Activated T-helper 1 cell treated with anti-CD3 and anti-CD28 coated beads, Interleukin-12 subunit alpha, Interleukin-12 subunit beta, Interleukin-2, Interleukin-4 antibody, amounts not matched to agents 30 ng/mL and 10 ng/mL and 1 ng/mL, durations not matched to agents 14 hours and 24 hours and 36 hours (primary cell): ENCODE measurements at places on chromosomes 4 and X.

DNA sequence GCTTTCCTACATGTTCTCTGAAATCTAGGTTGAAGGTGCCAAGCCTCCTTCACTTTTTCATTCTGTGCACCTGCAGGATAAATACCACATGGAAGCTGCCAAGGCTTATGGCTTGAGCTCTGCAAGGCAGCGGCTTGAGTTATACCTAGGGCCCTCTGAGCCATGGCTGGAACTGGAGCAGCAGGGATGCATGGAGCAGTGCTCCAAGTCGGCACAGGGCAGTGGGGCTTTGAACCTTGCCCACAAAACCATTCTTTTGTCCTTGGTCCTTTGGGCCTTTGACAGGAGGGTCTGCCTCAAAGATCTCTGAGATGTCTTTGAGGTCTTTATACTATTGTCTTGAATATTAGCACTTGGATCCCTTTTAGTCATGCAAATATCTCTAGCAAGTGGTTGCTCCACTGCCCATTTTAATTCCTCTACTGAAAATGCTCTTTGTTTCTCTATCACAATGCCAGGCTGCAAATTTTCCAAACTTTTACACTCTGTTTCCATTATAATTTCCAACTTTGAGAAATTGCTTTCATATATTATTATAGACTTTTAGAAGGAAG lies 536.2 kb upstream of the KLHL4 start:
- no peaks in the 10 kb centered on the region for H3K27me3 ChIP-seq
- no peak overlapping the region for H3K27ac ChIP-seq
- no peak for DNase-seq
- H3K36me3 ChIP-seq = no peaks in the 10 kb centered on the region

- H3K4me1 ChIP-seq = peaks cover 11% of the 10 kb centered on the region
- DNase-seq = no peak
- no peak overlapping the region for H3K4me3 ChIP-seq
Measured at GRCh38 chr4:40601641-40602040, 28.0 kb downstream of the RBM47 start.

GRCh38 chr4:8191136-8191747 lies 7.8 kb upstream of the SH3TC1 start:
- H3K36me3 ChIP-seq = no peaks in the 10 kb centered on the region
- H3K27me3 ChIP-seq = peaks cover 9% of the 10 kb centered on the region
- no peak overlapping the region for H3K4me3 ChIP-seq
- no peaks in the 10 kb centered on the region for H3K4me1 ChIP-seq
- no peak overlapping the region for H3K27ac ChIP-seq

GRCh38 chrX:9464435-9465371 lies at the start of gene TBL1X:
TBL1X (plus strand) TSS chrX:9465058; CDS start chrX:9653587, 188,529 bp downstream.
- peak within 1 kb of the TSS; percentile 71 for H3K4me3 ChIP-seq
- DNase-seq = peak; percentile 46
- peak within 1 kb of the TSS; percentile 88 for H3K27ac ChIP-seq
- peaks cover 3% of the 10 kb centered on the region for H3K27me3 ChIP-seq
- H3K4me1 ChIP-seq = peaks cover 43% of the 10 kb centered on the region
- peaks cover 7% of the 10 kb centered on the region for H3K36me3 ChIP-seq

- H3K4me1 ChIP-seq = peaks cover 38% of the 10 kb centered on the region
- H3K4me3 ChIP-seq = peak overlapping the region; percentile 27
- H3K27ac ChIP-seq = peak overlapping the region; percentile 94
- H3K27me3 ChIP-seq = peaks cover 1% of the 10 kb centered on the region
Measured at GRCh38 chr4:184250795-184251669, 33.4 kb upstream of the ENPP6 start.

- no peak overlapping the region for H3K27ac ChIP-seq
- no peak overlapping the region for H3K4me3 ChIP-seq
- DNase-seq = no peak
- H3K4me1 ChIP-seq = no peaks in the 10 kb centered on the region
- no peaks in the 10 kb centered on the region for H3K27me3 ChIP-seq
- H3K36me3 ChIP-seq = no peaks in the 10 kb centered on the region
Measured at GRCh38 chrX:132411310-132411977, 77.4 kb downstream of the MBNL3 start.

- peaks cover 6% of the 10 kb centered on the region for H3K4me1 ChIP-seq
- H3K4me3 ChIP-seq = no peak overlapping the region
- peaks cover 4% of the 10 kb centered on the region for H3K27me3 ChIP-seq
- no peak for DNase-seq
- H3K27ac ChIP-seq = no peak overlapping the region
- no peaks in the 10 kb centered on the region for H3K36me3 ChIP-seq
Measured at GRCh38 chr4:11497972-11498371, 69.3 kb upstream of the HS3ST1 start.

- H3K36me3 ChIP-seq = peaks cover 15% of the 10 kb centered on the region
- no peaks in the 10 kb centered on the region for H3K27me3 ChIP-seq
- peak; percentile 46 for DNase-seq
- peaks cover 38% of the 10 kb centered on the region for H3K4me1 ChIP-seq
- H3K27ac ChIP-seq = peak within 1 kb of the TSS; percentile 91
- peak within 1 kb of the TSS; percentile 80 for H3K4me3 ChIP-seq
Measured at GRCh38 chrX:46573331-46573891, at the start of gene CHST7. CHST7 (plus strand) TSS chrX:46573765; CDS start chrX:46573932, 167 bp downstream.

DNA sequence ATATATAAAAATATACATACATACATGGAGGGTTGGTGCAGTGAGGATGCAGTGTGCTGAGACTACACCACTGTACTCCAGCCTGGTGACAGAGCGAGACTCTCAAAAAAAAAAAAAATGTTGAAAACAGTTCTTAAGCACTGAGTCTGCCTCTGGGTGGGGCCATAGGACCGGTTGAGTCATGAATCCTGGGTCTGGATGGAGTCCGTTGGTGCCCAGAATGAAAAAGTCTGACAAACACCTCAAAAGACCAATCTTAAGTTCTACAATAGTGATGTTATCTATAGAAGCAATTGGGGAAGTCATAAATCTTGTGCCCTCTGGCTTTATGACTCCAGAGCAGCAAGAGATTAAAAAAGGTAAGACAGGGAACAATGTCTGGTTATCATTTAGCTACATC lies 70.4 kb downstream of the FGFBP1 start:
- H3K27me3 ChIP-seq = peaks cover 5% of the 10 kb centered on the region
- no peak for DNase-seq
- no peak overlapping the region for H3K4me3 ChIP-seq
- no peak overlapping the region for H3K27ac ChIP-seq

DNA sequence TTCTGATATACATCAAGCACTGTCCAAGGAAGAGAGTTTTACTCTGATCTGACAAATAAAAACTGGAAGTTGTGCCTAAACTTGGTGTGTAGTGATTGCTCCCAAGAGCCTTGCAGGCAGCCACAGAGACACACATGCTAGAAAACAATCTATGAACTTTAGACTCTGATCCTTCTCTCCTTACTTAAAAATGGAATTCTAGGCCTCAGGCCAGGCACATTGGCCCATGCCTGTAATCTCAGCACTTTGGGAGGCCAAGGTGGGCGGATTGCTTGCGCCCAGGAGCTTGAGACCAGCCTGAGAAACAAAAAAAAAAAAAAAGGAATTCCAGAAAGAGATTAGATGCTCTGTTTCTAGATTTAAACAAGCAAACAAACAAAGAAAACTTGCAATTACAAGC lies 45.6 kb upstream of the S100G start:
- no peaks in the 10 kb centered on the region for H3K36me3 ChIP-seq
- peaks cover 14% of the 10 kb centered on the region for H3K4me1 ChIP-seq
- DNase-seq = no peak
- H3K4me3 ChIP-seq = no peak overlapping the region
- no peaks in the 10 kb centered on the region for H3K27me3 ChIP-seq

- H3K4me3 ChIP-seq = no peak overlapping the region
- no peak overlapping the region for H3K27ac ChIP-seq
- H3K36me3 ChIP-seq = no peaks in the 10 kb centered on the region
- H3K4me1 ChIP-seq = no peaks in the 10 kb centered on the region
Measured at GRCh38 chr4:6546681-6547447, 28.1 kb upstream of the MAN2B2 start.

GRCh38 chr4:80201252-80202151 lies 4.2 kb downstream of the PRDM8 start:
- H3K4me1 ChIP-seq = peaks cover 37% of the 10 kb centered on the region
- peaks cover 36% of the 10 kb centered on the region for H3K36me3 ChIP-seq
- H3K27me3 ChIP-seq = peaks cover 21% of the 10 kb centered on the region
- H3K4me3 ChIP-seq = peak overlapping the region; percentile 80
- H3K27ac ChIP-seq = peak overlapping the region; percentile 73

DNA sequence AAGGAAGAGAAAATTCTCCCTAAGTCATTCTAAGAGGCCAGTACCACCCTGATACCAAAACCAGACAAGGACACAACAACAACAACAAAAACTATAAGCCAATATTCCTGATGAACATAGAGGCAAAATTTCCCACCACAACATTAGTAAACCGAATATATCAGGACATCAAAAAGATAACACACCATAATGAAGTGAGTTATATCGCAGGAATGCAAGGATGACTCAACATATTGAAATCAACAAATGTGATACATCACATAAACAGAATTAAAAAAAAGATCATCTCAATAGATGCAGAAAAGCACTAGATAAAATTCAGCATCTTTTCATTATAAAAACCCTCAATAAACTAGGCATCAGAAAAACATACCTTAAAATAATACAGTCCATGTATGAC lies 1844.4 kb upstream of the PCDH10 start:
- H3K36me3 ChIP-seq = no peaks in the 10 kb centered on the region
- no peak overlapping the region for H3K27ac ChIP-seq

DNA sequence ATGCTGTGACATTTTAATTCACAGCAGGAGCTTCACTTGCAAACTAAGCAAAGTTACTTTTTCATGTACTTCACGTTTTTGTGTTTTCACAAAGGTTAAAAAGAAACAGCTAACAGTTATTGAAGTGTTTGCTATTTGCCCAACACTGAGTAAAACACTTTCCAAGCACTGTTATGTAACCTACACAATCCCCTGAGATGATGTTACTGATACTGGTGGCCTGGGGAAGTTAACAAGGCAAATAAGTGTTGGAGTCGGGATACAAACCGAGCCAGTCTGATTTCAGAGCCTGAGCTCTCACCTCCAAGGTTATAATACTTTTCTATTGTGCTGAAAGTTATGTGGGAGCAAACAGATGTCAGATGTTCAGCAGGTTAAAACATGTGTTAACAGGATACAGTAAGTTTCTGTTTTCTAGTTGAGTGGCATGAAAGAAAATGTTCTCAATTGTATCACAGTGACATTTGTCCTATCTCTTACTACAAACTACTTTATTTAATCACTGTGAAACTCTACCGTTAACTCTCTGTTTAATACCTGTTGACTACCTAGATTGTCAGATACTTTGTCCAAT lies 3.9 kb upstream of the CXCL13 start:
- DNase-seq = no peak
- H3K36me3 ChIP-seq = no peaks in the 10 kb centered on the region
- H3K4me1 ChIP-seq = peaks cover 29% of the 10 kb centered on the region
- H3K27me3 ChIP-seq = peaks cover 7% of the 10 kb centered on the region
- H3K27ac ChIP-seq = peak overlapping the region; percentile 25

GRCh38 chr4:11606078-11606477 lies 177.4 kb upstream of the HS3ST1 start:
- H3K4me3 ChIP-seq = no peak overlapping the region
- no peak overlapping the region for H3K27ac ChIP-seq
- no peaks in the 10 kb centered on the region for H3K27me3 ChIP-seq
- no peaks in the 10 kb centered on the region for H3K4me1 ChIP-seq
- H3K36me3 ChIP-seq = no peaks in the 10 kb centered on the region

- no peak for DNase-seq
- H3K27ac ChIP-seq = no peak overlapping the region
- no peak overlapping the region for H3K4me3 ChIP-seq
- no peaks in the 10 kb centered on the region for H3K4me1 ChIP-seq
- H3K27me3 ChIP-seq = peaks cover 9% of the 10 kb centered on the region
- H3K36me3 ChIP-seq = no peaks in the 10 kb centered on the region
Measured at GRCh38 chr4:2094545-2094944, 35.4 kb downstream of the NAT8L start.

DNA sequence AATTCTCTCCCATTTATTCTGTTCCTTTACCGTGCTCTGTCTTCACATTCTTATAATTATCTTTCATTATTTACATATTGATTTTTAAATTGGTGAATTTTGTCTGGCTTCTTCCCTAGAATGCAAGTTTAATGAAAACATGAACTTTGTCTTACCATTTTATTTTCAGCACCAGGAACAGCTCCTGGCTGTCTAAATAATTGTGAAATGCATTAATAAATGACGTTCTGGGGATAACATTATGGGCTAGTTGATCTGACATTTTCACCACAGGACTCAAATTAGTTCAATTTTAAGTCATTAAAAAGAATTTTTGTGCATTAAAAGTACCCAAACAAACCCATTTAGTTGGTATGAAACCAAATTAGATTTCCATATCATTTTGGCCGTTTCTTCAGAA lies 97.5 kb downstream of the KCTD8 start:
- H3K27ac ChIP-seq = no peak overlapping the region
- H3K4me1 ChIP-seq = no peaks in the 10 kb centered on the region
- H3K36me3 ChIP-seq = no peaks in the 10 kb centered on the region
- DNase-seq = no peak
- no peak overlapping the region for H3K4me3 ChIP-seq

GRCh38 chr4:170229006-170229405 lies 139.2 kb upstream of the AADAT start:
- H3K27me3 ChIP-seq = no peaks in the 10 kb centered on the region
- no peak overlapping the region for H3K4me3 ChIP-seq
- H3K4me1 ChIP-seq = no peaks in the 10 kb centered on the region
- DNase-seq = no peak

GRCh38 chr4:153074936-153075630 lies 129.2 kb upstream of the TRIM2 start:
- no peaks in the 10 kb centered on the region for H3K4me1 ChIP-seq
- H3K4me3 ChIP-seq = no peak overlapping the region
- H3K27ac ChIP-seq = no peak overlapping the region
- peaks cover 27% of the 10 kb centered on the region for H3K27me3 ChIP-seq
- no peaks in the 10 kb centered on the region for H3K36me3 ChIP-seq
- no peak for DNase-seq
